ENCODE measurements at places on chromosomes 4 and X.

GRCh38 chr4:76196376-76196775 is 17.2 kb downstream of the SCARB2 start:
- no peak overlapping the region for H3K4me3 ChIP-seq
- no peaks in the 10 kb centered on the region for H3K27me3 ChIP-seq
- H3K27ac ChIP-seq: no peak overlapping the region
- DNase-seq: no peak

DNA sequence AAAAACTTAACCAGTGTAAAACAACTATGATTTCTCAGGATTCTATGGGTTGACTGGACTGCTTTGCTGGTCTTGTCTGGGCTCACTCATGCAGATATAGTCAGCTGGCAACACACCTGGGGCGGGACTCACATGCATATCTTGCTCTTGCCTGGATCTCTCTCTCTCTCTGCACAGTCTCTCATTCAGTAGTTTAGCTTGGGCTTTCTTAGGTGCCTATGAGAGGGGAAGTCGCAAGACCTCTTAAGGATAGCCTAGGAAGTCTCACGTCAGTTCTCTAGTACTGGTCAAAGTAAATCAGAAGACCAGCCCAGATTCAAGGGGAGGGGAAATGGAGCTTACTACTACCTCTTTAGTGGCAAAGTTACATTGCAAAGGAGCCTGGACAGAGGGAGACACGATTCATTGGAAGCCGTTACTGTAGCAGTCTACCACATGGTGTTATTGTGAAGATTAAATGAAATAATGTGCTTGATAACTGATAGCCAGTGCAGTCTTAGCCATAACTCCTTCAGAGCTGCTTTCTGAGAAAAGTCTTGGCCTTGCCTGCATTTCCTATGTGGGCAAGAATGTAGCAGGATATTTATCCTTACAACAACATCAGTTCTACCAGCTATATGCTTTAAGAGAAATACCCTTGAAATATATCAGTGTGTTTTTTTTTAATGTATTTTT is 2.1 kb downstream of the COPS4 start:
- no peaks in the 10 kb centered on the region for H3K36me3 ChIP-seq
- peaks cover 2% of the 10 kb centered on the region for H3K4me1 ChIP-seq
- H3K4me3 ChIP-seq: no peak overlapping the region
- no peaks in the 10 kb centered on the region for H3K27me3 ChIP-seq

GRCh38 chrX:3938587-3938986 is 225.1 kb upstream of the PRKX start:
- H3K4me3 ChIP-seq: no peak overlapping the region
- H3K4me1 ChIP-seq: no peaks in the 10 kb centered on the region
- no peaks in the 10 kb centered on the region for H3K27me3 ChIP-seq
- H3K36me3 ChIP-seq: no peaks in the 10 kb centered on the region

DNA sequence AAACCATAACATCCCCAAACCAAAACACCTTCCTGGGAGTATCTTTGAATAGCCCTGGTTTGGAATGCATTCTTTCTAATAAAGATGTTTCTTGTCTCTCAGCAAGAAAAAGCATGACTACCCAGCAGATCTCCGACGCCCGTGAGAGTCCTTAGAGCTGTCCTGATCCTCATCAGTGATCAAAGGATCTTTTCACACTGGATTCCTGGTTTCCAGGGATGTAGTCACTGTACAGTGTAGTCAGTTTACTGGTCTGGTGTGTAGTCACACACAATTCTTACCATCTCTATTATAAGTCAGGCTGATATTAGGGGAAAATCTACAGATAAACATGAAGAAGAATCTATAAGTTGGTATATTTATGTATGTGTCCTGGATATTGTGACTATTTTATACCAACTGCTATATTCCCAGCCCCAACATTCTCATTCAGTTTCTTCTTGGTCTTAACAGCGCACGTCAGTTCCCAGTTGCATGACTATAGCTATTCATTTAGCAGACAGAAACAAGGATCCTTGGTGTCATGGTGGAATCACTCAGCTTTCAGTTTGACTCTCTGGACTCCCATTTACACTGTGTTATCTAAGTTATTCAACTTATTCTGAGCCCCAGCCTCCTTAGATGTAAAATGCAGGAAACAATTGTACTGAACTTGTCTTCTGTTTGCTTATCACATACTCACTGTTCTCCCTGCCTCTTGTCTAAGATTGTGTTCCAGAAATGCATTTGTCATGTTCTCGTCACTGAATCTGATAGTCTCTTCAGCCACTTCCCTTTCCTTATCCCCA is 68.3 kb downstream of the SLIT2 start:
- no peak overlapping the region for H3K27ac ChIP-seq
- no peaks in the 10 kb centered on the region for H3K27me3 ChIP-seq
- no peak overlapping the region for H3K4me3 ChIP-seq
- H3K4me1 ChIP-seq: no peaks in the 10 kb centered on the region
- H3K36me3 ChIP-seq: no peaks in the 10 kb centered on the region

DNA sequence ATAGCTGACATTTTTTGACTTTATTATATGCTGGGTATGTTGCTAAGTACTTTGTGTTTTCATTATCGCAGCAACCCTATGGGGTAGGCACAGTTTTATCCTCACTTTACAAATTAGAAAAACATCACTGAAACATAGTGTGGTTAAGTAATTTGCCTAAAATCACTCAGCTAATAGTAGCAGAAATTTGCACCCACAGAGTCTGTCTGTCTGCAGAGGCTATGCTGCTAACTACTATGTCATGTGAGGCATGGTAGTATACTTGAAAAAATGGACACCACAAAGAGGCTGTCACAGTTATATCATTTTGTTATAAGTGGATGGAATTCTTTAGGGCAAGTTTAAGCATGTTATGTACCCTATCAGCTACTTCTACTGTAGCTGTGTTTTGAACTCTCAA is 69.0 kb downstream of the STAG2 start:
- H3K27me3 ChIP-seq: no peaks in the 10 kb centered on the region
- no peaks in the 10 kb centered on the region for H3K36me3 ChIP-seq
- no peak overlapping the region for H3K27ac ChIP-seq
- H3K4me3 ChIP-seq: no peak overlapping the region
- no peaks in the 10 kb centered on the region for H3K4me1 ChIP-seq

Data from mesenchymal stem cell (in vitro differentiated cells and primary cell).